ENCODE measurements at places on chromosomes 5 and 9. TPM values are rescaled to one million over a fixed set of nuclear protein-coding genes. Genes with fewer than 3 reads are reported as not detected.

Gene CEP72
- total RNA-seq, result 33.3 TPM

DNA sequence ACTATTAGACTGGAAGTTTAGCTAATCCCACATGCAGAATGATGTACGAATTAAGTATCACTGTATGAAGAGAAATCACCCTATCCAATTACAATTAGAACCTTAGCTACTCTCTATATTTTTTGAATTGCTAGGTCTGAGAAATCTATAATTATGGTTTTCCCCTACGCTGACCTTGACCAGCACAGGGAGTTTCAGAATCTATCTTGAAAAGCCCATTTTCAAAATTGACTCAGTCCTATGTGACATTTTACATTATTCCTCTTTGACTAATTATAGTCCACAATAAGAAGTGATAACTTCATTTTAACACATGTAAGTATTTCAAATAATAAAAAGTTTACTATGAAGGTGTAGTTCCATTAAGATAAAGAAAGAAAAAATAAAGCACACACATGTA lies 21.5 kb downstream of the NUDT12 start:
- DNase-seq, result no peak

Gene TMEM171
- not detected for total RNA-seq

GRCh38 chr9:84701801-84702200 lies 32.3 kb downstream of the NTRK2 start:
- DNase-seq, result no peak

Gene HMMR
- total RNA-seq, result 74.9 TPM

Gene SAXO1
- not detected for total RNA-seq

- DNase-seq, result no peak
Observed at GRCh38 chr5:167557359-167557758, 734.1 kb upstream of the WWC1 start.

DNA sequence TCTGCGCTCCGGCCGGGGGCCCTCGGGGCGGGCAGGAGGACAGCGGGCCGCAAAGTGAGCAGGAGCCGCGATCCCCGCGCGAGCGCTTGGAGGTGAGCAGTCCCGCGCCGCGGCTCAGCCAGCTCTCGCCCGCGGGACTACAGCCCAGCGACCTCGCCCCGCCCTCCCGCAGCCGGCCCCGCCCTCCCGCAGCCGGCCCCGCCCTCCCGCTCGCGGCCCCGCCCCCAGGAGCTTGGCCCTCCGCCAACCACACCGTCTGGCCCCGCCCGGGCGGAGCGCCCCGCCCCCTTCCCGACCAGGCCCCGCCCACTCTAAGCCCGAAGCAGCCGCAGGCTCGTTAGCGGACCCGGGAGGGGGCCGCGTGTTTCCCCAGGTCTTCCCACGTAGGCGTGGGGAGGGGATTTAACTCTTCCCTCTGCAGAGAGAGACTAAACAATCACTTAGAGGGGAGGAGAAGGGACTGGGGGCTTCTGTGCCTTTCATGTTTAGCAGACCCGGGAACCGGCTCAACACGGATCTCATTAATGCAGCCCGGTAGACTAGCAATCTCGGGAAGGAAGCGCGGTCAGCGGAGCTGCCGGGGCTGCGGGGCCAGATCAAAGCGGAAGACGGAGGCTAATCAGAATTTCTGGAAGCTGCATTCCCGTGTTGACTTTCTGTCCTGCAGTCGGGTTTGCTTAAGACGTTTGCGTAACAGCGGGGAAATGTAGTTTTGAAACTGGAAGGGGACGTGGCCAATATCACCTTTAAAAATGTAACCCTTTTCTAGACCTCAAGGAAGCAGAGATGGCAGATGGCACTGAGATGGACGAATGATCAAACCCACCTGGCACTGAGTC lies at the start of gene MYO10:
MYO10 (minus strand) TSS at position 139 of the 839 bp plus-strand sequence. CDS start 480 bp downstream, outside the sequence.
- peak; percentile 87 for DNase-seq

Gene DDX4
- not detected for total RNA-seq

Gene TMEM174
- total RNA-seq, result not detected

GRCh38 chr5:36656556-36656955 lies 50.1 kb downstream of the SLC1A3 start:
- DNase-seq, result no peak

DNA sequence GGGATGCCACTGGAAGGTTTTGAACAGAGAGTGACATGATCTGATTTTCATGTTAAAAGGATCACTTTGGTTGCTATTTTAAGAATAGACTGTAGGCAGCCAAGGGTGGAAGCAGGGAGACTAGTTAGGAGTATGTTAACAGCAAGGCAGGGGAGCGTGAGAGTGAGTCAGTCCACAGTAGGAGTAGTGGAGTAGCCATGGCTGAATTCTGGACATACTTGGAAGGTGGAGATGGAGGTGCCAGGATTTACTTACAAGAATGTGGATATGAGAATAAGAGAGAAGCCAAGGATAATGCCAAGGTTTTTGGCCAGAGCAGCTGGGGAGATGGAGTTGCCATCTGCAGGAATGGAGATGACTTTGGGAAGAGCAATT lies 118.8 kb downstream of the GALNT10 start:
- no peak for DNase-seq

Data from K562 (cell line).